ENCODE measurements at places on chromosomes 5 and 9.
A peak's percentile ranks its signal among the peaks of the same experiment; 100 is the strongest.

DNA sequence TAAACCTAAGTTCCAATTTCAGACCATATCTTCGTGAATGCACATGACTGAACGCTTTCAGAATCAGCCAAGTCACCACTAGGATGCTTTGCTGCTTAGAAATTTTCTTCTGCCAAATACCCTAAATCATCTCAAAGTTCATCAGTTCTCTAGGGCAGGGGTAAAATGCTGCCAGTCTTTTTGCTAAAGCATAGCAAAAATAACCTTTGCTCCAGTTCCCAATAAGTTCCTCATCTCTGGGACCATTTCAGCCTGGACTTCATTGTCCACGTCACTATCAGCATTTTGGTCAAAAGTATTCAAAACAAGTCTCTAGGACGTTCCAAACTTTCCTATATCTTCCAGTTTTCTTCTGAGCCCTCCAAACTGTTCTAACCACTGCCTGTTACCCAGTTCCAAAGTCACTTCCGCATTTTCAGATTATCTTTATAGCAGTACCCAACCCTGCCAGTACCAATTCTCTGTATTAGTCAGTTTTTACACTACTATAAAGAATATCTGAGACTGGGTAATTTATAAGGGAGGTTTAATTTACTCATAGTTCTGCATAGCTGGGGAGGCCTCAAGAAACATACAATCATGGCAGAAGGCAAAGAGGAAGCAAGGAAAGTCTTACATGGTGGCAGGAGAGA is 74.8 kb downstream of the NR3C1 start:
- DNase-seq: no peak

- no peak for DNase-seq
Measured at GRCh38 chr5:168291964-168292785, 730 bp downstream of the WWC1 start.

GRCh38 chr5:134451936-134452505 is 40.3 kb upstream of the CDKN2AIPNL start:
- peak; percentile 66 for DNase-seq

- DNase-seq: no peak
Measured at GRCh38 chr9:2599896-2600295, 21.7 kb upstream of the VLDLR start.

GRCh38 chr5:16673241-16674201 is 56.7 kb upstream of the RETREG1 start:
- DNase-seq: peak; percentile 32

DNA sequence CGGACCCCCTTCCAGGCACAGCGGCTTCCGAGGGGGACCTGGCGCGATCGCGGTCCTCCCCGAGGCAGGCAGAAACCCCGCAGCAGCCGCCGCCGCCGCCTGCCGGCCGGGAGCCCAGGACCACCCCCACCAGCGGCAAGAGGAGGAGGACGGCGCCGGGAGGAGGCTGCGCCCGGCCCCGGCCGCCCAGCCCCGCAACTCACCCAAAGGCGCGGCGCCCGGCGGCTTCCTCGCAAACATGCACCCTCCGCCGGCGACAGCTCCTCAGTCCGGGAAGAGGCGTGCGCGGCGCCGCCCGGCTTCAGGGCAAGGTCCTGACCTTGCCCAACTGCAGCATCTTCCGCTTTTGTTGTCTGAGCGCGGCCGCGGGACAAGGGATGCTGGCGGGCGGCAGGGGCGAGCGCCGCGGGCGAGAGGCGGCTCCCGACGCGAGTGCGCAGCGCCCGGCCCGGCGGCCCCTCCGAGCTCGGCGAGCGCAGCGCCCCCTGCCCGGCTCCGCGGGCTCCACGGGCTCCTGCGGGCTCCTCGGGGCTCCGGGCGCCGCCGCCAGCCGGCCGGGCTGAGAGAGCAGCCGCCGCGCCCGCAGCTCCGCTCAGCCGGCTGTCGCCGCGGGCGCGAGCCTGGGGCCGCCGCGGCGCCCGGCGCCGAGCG is 507 bp downstream of the CTNND2 start:
- DNase-seq: peak; percentile 16

- no peak for DNase-seq
Measured at GRCh38 chr5:24103451-24104023, 541.2 kb downstream of the CDH10 start.

DNA sequence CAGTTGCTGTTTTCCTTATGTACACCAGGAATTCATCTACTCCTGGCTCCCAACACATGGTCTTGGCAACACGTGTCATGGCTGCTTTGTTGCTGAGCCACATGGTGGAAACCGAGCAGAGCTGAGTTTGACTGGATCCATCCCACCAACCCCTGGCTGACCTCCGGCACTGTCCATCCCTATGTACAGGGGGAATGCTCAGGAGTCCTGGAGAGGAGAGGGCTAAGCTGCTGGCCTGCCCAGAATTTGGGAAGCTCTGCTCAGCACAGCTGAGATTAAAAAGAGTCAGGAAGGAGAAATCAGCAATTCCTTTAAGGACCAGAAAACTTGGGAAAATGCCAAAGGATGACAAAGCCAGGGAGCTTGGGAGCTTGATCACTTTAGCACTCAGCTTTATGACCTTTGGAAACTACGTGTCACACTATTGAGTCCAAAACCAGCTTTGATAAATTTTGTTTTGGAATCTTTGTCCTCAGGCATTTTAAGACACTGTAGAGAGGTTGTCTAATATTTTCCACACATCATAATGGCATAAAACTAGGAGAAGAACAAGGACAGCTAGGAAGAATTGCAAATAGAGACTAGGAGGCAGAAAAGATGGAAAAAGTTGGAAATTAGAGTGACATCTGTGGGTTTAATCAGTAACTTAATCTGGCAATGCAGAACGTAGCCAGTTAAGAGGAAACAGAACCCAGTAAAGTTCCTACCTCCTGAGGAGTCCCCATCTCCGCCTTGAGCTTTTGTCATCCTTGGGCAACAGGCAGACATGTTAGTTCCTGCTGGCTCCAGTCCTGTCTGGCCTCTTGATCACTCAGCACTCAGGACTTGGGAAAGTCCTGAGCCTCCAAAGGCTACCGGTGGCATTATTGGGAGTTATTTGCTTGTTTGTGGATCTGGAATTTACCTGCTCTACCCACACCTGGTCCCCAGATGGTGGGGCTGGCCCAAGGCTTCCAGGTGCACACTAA is 62.5 kb upstream of the PLPP1 start:
- DNase-seq: no peak

DNA sequence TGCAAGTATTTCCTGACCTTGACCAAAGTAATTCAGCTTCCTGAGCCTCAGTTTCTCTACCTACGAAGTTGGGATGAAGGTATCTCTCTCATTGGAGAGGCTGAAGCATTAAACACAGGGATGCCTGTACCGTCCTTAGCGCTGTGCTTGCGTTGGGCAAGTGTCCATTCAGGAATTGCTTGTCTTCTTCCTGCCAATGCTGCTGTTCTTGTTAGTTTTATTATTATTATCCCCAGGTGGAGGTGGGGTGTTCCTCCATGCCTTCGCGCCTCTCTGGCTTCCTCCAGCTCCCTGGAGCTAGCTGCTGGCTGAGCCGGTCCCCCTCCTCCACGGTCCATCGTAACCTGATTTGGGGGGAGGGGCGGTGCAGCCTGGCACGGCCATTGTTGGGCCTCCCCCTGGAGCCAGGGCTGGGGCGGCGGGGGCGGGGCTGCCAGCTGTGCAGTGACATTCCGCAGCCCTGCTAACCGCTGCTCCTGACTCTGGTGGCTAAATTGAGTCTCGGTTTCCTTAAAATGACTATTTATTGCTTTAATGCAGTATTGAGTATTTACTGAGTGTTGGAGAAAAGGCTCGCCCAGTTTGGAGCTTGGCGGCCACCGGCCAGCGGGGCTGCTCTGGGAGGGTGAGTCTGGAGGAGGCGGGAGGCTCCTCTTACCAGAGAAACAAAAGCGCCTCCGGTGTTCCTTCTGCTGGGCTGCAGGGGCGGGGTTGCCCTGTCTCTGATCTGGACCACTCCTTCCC is 51.3 kb downstream of the LMX1B start:
- no peak for DNase-seq

DNA sequence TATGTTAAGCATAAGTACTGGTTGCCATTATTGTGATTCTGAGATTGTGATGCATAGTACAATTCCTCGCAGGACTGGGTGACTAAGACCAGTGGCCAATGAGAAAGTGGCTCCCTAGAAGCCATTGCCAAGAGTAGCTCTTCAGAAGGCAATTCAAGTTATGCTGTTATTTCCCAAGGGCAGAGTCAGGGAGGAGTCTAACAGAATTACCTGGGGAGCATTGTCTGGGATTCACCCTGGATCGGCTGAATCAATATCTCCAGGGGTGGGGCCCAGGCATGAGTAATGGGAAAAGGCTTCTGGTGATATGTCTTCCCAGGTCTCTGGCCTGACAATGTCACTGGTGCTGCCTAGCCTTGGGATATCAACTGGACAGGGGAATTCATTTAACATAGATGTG is 10.9 kb upstream of the ARHGEF28 start:
- no peak for DNase-seq

DNA sequence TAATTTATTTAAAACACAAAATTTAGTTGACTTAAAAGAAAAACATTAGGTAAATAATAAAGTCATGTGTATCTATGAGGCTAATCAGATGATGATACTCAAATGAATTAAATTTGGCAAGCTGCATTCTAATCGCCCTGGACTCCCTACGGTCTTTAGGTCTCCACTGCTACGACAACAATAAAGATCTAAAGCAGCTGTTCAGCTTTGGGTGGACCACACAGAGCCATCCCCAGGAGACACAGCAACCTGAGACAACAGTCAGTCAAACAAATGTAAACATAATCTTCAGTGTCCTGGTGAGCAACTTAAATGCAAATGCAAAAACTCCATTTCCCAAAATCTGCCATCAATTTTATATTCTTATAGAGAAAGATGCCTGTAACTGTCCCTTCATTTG is 65.5 kb downstream of the MCTP1 start:
- no peak for DNase-seq

DNA sequence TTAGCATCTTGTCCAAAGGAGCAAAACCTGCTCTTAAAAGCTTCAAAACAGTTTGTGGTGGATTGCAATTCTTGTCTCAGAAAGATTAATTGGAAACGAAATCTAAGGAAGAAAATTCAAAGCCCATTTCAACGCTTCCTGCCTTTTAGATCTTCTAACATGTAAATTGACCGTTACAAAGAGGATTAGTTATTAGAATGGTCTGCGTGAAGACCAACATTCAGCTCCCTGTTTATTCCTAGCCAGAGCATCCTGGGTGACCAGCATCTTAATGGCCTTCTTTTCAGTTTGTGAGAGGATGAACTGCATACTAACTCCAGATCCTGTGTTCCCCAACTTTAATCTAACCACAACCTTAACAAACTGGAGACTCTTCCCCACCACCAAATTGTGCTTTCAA is 109.9 kb upstream of the SLC1A3 start:
- DNase-seq: no peak

DNA sequence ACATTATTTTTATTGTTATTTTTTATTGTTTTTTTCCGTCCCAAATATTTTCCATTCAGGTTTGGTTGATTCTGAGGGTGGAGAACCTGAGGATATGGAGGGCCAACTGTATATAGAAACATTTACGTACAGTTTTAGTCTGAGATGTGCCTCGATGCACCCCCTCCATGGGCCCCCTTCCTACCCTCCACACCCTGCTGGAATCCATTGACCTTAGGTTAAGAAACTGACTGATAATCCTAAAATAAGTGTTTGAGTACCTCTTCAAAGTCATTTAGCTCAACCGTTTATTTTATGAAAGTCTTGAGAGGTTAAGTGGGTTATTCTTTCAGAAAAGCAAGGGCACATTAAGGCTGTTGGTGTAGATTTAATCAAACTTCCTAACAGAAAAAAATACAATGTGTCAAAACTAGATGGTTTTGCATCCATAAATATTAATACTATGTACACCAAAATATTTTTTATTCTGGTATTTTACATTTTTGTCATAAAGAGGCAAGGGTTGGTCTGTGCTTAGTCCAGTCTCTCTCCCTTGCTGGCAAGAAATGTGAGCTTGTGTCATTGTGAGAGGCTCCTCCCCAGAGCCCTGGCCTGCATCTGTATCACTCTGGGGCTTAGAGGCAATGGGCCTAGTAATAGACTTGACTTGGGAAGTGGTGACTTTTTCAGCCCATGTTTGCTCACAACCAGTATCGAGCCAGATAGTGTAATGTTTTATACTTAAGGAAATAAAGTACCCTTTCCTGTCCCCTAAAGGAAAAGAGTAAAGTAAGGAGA is 15.7 kb downstream of the MTRR start:
- no peak for DNase-seq

GRCh38 chr5:125575171-125575890 is 828.9 kb upstream of the ZNF608 start:
- DNase-seq: no peak

DNA sequence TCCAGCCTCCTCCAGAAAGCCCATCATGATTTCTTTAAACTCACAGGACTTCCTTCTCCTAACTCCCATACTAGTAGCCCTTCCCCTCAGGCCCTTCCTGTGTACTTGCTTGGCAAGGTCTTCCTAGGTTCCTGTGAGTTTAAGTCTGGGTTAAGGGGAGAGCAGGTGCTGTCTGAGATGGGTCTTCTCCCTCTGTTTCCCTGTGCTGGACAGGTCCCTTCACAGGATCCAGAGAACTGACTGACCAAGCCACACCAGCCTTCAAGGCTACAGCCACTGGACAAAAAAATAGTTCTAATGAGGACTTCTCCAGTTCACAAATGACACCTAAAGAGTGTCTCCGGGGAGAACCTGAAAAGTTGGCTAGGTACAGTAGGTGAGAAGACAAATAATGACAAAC is 29.5 kb upstream of the MYORG start:
- no peak for DNase-seq

GRCh38 chr5:87151547-87151946 is 116.1 kb upstream of the RASA1 start:
- peak; percentile 59 for DNase-seq

- no peak for DNase-seq
Measured at GRCh38 chr9:89755821-89756220, 151.0 kb downstream of the GADD45G start.

DNA sequence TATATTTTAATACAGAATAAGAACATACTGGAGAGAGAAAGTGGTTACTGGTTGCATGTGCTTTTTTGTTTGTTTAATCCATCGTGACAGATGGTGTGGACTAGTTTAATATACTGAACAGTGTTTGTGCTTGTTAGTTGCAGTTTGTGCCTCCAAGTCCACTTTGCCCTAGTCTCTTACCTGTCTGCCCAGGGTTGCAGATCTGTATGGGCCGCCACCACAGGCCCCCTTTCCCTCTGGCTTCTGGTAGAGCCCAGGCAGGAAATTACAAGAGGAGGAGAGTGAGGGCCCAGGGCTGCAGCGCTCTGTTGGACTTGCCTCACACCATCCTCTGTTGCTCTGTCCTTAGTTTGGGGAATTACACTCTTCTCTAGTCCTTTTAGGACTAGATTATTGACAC is 166.4 kb downstream of the KDM4C start:
- no peak for DNase-seq

GRCh38 chr5:135489466-135490244 is 37.5 kb upstream of the TIFAB start:
- no peak for DNase-seq

GRCh38 chr5:167488371-167488770 is 803.1 kb upstream of the WWC1 start:
- DNase-seq: no peak

- no peak for DNase-seq
Measured at GRCh38 chr9:114015607-114016006, 62.5 kb downstream of the AMBP start.

- DNase-seq: no peak
Measured at GRCh38 chr9:33524306-33524947, 376 bp downstream of the ANKRD18B start.
